ENCODE measurements at places on chromosomes 6 and 20.

GRCh38 chr6:158002249-158002950 is 20.7 kb downstream of the SYNJ2 start:
- DNase-seq, result no peak

DNA sequence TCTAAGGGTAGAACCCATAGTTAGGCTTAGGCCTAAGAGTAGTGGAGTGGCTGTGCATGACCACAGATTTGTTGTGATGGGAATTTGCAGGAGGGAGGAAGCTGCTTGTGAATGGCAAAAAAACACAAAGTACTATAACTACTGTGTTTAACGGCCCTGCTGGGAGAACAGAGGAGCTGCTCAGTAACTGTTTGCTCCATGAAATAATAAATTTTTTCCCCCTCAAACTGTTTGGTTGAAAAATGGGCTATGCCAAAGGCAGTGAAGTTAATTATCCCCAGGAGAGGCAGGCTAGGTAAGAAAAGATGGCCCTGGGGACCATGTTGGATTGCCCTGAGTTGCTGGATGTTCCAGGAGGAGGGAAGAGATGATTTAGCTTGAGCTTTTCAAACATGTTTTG is 256.5 kb upstream of the PRND start:
- DNase-seq, result no peak

DNA sequence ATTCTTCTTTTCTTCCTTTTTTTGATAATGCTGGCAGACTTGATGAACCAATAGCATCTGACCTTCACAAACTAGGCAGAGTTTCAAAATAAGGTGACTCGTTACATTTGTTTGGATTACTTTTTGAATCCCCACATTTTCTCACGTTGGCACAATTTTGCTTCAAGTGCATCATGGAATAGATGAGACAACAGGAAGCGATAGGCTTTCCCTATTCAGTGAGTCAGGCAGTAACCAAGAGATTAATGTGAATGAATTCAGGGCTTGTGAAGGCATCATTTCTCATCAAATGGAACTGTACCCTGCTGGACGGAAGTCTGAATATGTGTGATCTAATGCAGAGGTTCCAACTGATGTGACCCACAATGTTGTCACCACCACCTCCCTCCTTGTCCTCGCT is 10.7 kb downstream of the RFPL4B start:
- peak; percentile 73 for DNase-seq

GRCh38 chr6:44621846-44622245 is 234.3 kb downstream of the CDC5L start:
- no peak for DNase-seq

- DNase-seq, result no peak
Measured at GRCh38 chr6:136129365-136129764, 120.7 kb downstream of the MTFR2 start.

DNA sequence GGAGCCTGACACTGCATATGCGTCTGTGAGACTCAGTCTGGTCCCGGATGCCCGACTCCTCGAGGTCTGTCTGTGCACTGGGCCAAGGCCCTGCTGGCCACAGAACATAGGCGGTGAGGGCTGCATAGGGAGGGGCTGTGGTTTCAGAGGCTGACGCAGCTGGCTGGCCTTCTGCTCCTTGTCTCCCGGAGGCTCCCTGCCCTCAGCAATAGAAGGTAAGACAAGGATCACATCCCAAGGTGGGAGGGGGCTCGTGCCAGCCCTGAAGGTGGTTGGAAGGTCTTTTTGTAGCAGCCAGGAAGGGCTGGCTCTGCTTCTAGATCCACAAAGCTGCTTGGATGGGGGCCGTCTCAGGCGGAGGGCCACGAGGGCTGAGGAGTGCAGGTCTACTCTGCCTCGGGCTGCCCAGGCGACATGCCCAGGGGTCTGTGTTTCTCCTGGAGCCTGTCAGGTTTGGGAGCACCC is 239.8 kb upstream of the SULF2 start:
- DNase-seq, result peak; percentile 89

DNA sequence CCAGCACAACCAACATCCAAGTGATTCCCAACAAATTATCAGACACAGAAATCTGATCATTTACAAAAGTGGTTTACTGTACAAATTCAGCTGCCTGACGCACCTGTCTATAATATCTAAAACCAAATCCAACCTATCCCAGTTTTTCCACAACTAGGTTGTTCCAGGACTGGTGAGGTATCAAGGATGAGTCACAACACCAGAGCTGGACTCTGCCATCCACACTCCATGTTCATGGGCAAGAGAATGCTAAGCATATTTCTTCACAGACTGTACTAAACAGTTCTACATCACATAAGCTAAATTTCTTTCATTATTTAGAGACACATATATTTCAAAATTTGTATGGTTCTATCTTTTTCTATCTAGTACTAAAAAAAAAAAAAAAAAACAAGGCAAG is 141.6 kb downstream of the BTBD9 start:
- no peak for DNase-seq

DNA sequence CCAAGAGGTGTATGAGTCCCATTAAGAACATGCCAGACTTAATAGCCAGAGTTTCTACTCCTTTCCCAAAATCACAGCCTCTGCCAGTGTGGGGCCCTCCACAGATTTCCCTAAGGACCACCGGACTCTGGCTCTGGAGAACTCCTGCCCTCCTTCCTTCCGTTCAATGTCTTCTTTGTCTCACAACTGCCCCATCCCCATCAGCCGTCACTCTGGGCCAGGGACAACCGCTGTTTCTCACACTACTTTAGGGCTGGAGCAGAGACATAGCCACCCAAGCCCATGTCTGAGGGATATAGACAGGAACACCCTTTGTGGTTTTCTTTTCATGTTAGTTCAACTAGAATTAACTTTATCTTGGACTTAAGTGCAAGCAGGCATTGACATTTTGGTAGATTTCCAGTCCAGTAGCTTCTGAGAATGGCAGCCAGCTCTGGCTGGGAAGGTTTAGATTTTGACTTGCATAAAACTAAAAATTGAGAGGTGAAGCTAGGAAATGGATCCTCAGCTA is 6.7 kb upstream of the ACSS1 start:
- no peak for DNase-seq

All from AG09309 (cell line).